ENCODE measurements at places on chromosomes 4 and X.

GRCh38 chr4:88809576-88810219, 112.1 kb upstream of the NAP1L5 start:
- no peak for DNase-seq

DNA sequence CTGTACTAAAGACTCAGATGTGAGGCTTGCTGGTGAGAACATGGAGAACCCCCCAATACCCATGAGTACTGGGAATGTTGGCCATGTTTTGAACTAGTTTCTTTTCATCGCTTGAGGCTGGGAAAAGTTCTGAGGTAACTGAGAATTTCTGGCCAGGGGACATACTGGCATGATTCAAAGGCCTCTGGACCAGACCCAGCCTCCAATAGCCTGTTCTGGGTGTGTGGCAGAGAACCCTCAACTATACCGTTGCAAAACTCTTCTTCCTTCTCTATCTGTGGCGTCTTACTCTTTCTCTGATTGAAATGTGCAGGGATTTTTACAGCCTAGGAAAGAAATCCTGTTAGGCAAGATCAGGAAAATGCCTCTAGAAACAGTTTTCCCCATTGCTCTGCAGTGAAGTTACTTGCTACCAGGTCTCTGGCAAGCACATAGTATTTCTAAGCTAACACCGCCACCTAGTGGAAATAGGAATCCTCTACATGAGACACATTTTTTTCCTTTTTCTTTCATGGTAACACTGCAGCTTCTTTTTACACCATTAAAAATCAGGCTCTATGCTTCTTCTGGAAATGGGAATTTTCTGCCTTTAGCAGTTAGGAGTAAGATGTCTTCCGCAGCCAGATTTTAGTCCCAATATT, 170.7 kb upstream of the ZCCHC13 start:
- DNase-seq, result no peak

- no peak for DNase-seq
Measured at GRCh38 chr4:61493470-61493869, 293.3 kb downstream of the ADGRL3 start.

GRCh38 chr4:80340036-80340435, 4.5 kb downstream of the CFAP299 start:
- no peak for DNase-seq

DNA sequence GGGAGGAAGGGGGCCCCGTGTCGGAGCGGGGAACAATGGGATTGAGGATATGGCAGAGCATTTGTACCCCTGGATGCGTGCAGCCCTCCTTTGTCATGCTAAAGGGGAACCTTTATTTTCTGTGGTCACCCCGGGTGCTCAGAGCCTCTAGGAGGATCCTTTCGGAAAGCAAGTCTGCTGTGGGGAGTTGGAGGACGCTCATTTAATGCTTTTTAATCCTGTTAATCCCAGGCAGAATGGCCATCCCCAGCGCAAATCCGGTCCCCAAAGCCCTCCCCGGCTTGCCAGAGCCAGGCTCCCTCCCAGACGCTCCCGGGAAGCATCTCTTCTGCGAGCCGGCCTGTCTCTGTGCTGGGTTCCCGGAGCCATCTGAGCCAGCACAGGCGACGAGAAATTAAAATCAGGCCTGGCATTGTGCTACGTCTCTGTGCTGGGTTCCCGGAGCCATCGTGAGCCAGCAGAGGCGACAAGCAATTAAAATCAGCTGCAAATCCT, 113.2 kb upstream of the PPP2R3B start:
- DNase-seq, result no peak
